ENCODE measurements at places on chromosomes 13 and 19.
A peak's percentile ranks its signal among the peaks of the same experiment; 100 is the strongest.

GRCh38 chr19:18392926-18393325 lies 4.5 kb downstream of the LRRC25 start:
- no peak for DNase-seq

DNA sequence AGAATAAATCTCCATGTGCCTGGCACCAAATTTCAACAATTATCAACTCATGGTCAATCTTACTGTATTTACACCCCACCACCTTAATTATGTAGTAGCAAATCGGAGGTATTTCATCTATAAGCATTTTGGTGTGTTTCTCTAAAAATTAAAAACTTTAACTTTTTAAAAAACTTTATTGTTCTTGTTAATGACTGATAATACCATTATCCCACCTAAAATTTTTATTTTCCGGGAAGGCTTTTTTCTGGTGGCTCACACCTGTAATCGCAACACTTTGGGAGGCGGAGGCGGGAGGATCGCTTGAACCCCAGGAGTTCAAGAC lies 453 bp upstream of the PDCD2L start:
- no peak for DNase-seq

GRCh38 chr19:29390742-29391141 lies 135.1 kb upstream of the VSTM2B start:
- DNase-seq: no peak

GRCh38 chr13:103803349-103803748 lies 737.1 kb upstream of the SLC10A2 start:
- DNase-seq: no peak

- no peak for DNase-seq
These were observed 354.0 kb downstream of the SPRY2 start for GRCh38 chr13:79986890-79987289.

- no peak for DNase-seq
These were observed 43.1 kb downstream of the ZMYM2 start for GRCh38 chr13:20001366-20002190.

DNA sequence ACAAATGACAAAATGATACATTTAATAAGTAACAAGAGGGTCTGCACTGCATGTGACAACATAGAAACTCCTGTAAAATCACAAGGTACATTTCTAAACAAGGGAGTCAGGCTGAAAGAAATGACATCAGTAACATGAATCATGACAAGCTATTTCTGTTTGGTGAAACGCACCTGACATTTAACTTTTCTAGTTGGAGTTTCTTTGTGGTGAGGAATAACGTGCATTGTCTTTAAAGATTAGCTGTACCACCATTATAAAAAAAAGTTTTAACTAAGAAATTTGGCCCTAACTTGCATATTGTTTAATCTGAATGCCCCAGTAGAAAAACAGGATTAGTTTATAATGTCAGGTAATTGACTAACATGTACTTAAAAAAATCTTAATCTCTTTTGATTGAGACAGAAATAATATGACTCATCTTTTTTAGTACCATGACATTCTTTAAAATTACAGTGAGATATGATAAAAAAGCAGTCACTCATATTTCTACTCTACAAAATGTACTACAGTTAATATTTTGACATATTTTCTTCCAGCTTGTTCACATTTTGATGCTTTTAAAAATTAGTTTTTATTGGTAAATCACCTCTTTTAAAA lies 418.2 kb downstream of the KLF12 start:
- no peak for DNase-seq

- no peak for DNase-seq
These were observed at the start of gene MRI1 for GRCh38 chr19:13764101-13764807. TSS of gene MRI1 (plus strand) at chr19:13764522. CDS start at chr19:13764589, 67 bp downstream.

- no peak for DNase-seq
These were observed 13.6 kb downstream of the HAUS8 start for GRCh38 chr19:17061691-17062090.

GRCh38 chr19:30488191-30488590 lies 116.0 kb downstream of the ZNF536 start:
- no peak for DNase-seq

- DNase-seq: peak; percentile 13
These were observed 5.0 kb upstream of the PDS5B start for GRCh38 chr13:32581177-32581786.

GRCh38 chr19:18433015-18433691 lies 4.8 kb downstream of the ISYNA1 start:
- DNase-seq: no peak

DNA sequence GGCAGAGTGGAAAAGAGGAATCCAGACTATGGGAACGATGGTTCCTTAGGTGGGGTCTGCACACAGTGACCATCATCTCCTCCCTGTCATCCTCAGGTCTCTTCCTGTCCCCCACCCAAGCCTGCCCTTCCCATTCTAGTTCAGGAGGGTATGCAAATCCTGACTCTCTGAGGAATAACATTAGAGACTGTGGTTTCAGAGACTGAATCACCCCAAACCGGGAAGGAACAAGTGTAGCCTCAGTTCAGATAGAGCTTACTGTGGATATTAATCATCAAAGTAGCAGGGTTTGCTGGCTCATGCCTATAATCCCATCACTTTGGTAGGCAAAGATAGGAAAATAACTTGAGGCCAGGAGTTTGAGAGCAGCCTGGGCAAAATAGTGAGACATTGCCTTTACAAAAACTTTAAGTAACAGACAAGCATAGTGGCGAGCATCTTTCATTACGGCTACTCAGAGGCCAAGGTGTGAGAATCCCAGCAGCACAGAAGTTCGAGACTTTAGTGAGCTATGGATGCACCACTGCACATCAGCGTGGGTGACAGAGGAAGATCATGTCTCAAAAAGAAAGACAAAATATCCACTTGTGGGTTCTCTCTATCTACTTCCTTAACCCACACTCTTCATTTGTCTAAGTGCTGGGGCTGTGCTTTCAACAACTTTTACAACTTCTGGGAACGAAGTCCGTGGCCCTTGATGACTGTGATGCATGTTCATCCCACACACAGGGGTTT lies 19.3 kb upstream of the LGALS13 start:
- no peak for DNase-seq

DNA sequence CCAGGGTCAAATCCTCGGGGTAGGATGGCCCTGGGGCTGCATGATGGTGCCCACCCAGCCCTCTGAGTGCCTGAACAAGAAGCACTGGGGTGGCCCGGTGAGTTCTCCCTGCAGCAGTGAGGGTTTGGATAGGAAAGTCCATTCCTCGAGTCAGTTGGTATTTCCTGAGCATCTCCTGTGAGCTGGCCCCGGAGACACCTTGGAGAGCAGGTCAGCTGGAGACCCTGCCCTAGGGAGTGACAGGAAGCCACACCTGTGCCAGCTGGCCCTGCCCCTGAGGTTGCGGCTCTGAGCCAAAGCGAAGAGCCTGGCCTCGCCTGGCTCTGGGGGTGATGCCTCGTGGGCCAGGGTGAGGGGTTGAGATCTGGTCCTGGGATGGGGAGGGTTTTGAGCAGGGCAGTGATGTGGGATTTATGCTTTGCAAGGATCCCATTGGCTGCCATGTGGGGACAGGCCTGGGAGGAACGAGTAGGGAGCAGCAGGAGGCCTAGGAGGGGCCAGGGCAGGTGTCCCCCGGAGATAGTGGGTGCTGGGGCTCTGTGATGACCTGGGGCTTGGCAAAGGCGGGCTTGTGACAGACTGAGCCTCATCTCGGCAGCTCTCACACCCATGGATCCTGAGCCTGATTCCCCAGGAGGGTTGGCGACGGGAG lies 16.0 kb downstream of the CRTC1 start:
- DNase-seq: no peak

- DNase-seq: no peak
These were observed 29.8 kb upstream of the ZNF254 start for GRCh38 chr19:24057144-24057543.

- DNase-seq: no peak
These were observed 3.3 kb upstream of the CEACAM7 start for GRCh38 chr19:41691268-41691970.

DNA sequence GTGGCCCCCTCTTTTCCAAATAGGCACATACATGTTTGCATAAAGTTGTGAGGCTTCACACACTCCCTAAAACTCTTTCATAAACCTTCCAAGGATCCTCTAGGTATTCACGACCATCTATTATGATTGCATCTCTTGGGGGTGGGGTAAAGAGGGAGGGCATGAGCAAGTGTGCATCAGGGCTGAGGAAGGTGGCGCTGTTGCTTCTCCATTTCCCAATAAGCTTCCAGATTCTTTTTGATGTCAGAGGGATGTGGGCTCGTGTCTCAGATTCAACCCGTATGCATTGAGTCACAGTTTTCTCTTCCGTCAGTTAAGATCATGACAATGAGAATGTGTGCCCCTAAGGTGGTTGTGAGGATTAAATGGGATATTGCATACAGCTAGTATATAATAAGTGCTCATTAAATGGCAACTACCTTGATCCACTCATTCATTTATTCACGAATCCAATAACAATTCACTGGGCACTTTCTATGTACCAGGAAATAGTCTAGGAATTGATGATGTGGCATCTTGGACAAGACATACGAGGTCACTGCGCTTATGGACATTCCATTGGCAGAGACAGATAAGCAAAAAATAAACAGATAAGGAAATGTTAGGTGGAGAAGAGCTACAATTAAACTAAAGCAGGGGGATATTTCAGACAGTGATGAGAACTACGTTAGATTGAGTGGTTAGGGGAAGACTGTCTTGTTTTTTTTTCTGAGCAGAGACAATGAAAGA lies 10.3 kb downstream of the CYP2B6 start:
- DNase-seq: no peak

- no peak for DNase-seq
These were observed 9.4 kb downstream of the LTBP4 start for GRCh38 chr19:40610396-40611064.

DNA sequence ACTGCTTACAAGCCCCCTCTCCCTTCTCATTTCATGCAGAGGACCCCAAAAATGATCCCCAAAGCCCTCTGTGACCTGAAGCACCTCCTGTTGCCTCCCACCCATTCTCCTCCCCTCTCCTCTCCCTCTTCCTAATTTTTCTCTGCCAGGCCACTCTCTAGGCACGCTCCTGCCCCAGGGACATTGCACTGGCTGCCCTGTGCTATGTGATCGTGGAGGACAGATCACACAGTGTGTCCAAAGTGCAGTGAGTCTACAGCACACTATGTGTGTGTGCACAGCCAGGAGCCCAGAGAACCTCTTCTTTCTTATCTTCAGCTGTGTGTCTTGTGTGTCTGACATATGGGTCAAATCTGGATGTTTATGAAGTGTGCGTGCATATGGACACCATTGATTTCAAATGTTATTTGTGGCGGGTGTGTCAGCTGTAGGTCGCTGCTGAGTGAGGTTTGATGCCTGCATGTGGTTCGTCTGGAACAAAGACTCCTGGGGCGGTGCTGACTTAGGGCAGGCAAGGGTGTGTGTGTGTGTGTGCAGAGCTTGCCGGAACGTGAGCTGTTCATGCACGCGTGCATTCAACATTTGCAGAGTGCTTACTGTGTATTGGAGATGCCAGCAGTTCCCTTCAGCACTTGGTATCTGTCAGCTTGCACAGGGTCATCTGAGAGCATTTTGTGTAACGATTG lies 2.1 kb upstream of the KLHL26 start:
- DNase-seq: no peak

DNA sequence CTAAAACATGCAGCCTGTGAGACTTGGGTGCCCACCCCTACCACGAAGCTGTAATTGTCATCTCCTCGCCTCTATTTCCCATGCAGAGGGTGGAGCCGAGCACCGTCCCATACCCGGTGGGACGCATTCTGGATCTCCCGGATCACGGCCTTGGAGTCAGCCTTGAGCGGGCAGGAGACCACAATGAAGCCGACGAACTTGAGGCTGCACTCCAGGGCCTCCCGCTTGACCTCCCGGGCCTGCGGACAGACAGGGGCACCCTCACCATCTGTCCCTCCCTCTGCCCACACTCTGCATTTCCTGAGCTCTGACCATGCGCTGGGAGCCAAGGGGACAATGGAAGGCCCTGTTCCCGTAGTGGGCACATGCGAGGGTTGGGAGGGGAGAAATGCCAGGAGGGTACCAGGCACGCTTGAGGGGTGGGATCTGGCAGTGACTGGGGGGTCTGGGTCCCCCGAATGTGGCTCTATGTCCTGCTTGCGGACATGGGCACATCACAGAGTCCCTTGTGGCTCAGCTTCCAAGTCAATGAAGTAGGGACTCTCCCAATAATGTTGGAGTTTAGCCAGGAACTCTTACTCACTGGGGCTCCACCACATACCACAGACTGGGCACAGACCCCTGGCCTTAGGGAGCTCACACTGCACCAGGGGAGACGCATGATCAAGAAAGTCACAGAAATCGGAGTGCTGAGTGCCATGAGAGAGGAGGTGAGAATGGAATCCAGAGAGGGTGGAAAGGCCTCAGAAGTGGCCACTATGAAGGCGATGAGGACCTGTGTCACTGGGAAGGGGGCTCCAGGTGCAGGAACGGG lies 9.2 kb upstream of the GMIP start:
- no peak for DNase-seq

DNA sequence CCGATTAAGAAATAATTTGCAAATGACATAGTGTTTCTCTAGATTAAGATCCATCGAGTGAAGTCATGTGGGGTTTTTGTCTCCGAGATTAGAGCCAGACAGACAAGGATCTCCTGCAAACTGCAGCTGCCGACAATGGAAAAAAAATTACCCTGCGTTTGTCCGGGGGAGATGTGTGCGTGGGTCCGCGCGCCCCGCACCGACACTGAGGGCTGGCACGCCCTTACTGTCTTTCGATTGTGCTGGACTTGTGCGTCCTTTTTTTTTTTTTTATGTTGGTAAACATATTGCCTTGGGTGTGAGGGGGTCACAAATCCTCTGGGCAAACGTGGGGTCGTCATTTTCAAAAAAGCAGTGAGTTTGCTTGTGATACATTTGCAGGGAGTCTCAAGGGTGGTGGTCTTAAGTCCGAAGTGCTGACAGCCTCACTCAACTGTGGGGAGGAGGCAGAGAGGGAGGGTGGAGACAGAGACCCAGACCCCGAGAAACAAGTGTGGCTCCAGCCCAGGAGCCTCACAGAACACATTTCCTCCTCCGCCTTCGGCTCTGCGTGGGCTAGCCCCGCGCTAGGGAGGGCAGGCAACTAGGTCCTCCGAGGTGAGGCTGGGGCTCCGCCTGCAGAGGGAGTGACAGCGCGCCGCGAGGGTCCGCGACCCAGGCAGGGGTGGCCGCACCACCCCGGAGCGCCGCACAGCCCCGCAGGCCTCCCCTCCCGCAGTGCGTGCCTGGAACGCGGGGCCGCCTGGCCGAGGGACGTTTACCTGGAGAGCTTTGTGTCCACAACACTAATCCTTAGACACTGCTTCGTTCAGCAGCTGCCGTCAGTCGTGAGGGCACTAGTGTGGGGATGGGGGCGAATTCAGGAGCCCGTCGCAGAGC lies 11.7 kb upstream of the SOX1 start:
- DNase-seq: no peak

DNA sequence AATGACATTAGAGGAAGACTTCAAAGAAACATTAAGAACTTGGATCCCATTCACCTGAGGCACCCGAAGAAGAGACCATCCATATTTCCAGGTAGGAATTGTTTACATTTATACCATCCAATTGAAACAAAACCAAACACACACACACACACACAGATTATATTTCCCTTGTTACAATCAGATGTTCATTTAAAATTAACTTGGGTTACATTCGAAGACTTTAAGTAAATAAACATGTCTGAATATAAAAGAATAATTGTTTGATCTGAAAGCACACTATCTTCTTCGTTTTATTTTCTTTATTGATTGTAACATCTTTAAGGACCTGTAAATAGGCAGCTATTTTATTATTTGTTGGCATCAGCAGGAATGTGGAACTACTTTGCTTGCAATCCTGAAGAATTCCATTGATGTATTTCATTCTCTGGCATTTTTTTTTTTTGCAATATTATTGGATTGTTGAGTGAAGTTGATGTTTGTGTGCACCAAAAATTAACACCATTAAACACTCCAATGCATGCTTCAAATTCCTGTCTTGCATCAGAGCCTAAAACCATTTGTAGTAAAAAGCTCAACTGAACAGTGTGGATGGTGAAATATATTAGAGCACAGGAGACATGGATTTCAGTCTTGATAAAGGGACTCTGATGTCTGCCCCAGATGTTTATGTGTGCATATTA lies 85.3 kb upstream of the FRY start:
- no peak for DNase-seq

Data from RCC 7860 (cell line).